ENCODE measurements at places on chromosomes 6 and 20.

GRCh38 chr20:56358600-56359211, at the start of gene FAM210B:
Gene FAM210B, plus strand, starts transcription at chr20:56358974. Its CDS starts 32 bp downstream, at chr20:56359006.
- peak; percentile 93 for DNase-seq

- no peak for DNase-seq
These were observed 92.6 kb downstream of the COL19A1 start for GRCh38 chr6:69958978-69959377.

DNA sequence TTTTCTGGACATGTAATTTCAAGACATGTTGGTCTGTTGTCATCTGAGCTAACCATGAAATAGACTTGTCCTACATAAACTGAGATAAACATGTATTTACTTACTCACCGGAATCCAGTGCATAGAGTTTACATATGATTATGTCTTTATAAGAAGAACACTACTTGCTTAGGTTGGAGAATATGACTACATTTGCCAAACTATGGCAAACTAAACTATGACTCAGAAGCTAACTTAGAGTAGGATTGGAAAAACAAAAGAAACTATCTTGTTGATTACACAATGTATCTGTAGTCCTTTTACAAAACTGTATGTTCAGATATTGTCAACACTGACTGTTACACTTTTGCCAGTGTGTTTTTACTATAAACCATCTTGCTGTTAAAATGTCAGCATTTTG, 113.3 kb downstream of the CRYBG1 start:
- DNase-seq, result no peak

DNA sequence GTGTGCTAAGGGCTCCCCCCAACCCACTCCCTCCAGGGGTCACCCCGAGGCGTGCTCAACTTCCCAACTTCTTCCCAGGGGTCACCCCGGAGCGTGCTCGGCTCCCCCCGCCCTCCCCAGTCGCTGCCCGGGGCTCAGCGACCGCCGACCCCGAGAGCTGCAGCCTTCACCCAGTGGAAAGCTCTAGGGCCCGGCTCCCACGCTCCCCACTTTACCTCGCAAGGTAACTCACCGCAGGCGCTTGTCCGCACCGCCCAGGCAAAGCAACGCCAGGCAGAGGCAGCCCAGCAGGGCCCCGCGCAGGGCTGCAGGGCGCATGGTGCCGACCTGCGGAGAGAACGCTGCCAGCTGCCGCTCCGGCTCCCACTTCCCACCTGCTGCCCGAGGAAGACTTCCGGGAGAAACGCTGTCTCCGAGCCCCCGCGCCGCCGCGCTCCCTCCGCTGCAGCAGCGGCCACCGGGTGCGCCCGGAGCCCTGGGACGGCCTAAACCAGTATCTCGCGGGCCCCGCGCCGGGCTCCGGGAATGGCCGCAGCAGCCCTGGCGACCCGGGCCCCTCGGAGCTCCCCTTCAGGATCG, 396 bp downstream of the RNASET2 start:
- peak; percentile 53 for DNase-seq

DNA sequence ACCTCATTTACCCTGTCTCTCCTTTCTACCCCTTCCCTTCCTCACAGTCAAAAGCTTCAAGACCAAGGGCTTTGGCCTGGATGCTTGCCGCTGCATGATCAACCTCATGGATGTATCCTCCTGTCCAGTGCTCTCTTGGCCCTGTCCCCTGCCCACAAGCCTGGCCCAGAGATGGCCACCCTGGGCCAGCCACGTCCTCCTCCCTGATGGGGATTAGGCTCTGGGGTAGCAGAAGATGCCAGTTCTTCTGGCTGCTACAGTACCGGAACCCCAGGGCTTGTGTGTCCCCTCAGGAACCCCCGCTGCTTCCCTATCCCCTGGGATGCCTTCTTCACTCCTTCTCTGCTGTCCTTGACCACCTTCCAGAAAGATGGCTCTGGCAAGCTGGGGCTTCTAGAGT, 22.3 kb downstream of the CAPN11 start:
- no peak for DNase-seq

DNA sequence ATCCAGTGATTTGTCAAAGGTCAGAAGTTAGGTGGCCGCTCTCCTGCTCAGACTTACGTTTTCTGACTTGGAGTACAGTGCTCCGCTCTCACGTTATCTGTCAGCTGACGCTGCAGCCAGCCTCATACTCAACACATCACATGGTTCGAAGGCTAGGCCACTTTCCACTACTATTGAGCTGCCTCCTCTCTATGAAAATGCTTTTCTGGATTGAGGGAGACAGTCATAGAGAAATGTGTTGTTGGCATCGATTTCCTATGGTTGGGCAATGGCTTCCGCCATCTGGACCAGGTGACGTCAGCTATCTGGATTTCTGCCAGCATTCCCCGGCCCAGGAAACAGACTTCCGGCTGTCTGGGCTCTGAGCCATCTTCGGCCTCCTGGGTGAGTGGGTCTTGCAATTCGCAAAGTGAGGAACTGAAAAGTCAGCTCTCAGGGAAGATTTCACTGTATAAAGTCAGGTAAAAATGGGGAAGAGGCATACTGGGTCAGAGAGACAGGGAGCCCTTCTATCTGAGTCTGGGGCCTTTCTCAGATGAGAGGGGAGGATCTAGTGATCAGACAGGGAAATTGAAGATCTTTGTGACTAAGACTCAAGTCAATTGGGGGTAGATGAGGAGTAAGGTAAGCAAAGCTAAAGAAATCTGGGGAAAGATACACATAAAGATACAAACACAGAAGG, 37.5 kb upstream of the IER3 start:
- peak; percentile 81 for DNase-seq

DNA sequence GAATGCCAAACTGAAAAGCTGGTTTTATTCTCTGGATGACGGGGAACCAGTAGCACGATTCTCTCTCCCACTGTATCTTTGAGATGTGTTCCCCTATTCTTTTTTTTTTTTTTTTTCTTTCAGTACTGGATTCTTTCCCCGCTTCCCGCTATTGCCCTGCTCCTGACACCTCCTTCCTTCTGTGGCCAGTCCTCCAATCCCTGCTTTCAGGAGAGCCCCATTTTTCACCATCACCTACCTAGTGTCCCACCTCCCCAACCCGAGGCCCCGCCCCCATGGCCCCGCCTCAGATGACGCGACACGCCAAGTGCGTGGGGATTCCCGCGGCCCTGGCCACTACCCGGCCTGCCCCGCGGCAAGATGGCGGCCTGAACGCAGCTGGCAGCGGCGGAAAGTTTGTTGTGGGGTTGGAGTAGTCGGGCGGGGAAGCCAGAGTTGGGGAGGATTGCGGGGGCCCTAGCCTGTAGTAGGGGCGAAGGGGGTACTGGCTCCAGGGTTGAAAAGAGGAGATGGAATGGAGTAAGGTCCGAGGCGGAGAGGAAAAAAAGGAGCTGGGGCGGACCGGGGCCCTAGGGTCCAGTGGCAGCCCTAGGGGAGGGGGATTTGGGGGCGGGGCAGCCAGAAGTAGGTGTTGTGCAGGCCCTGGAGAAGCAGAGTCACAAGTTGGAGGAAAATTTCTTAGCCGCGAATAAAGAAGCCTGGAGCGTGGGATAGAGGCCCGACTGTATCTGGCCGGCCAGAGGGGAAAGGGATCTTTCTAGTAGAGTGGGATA, at the start of gene TJAP1:
TSS of gene TJAP1 (plus strand) at position 336 of the 773 bp plus-strand sequence. CDS start 21,432 bp downstream, outside the sequence.
- DNase-seq, result peak; percentile 85

DNA sequence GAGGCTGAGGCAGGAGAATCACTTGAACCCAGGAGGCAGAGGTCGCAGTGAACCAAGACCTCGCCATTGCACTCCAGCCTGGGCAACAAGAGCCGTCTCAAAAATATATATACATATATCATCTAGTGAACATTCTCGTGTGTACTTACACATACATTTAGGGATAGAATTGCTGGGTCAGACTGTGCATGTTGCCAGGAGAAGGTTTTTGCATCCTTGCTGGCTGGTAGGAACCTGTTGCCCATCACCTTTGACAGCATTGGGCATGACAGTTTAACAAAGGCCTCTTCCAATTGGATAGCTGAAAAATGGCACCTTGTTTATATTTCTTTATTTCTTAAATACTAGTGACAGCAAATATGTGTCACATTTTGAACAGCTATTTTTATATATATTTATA, 5.4 kb downstream of the AAR2 start:
- no peak for DNase-seq

- DNase-seq, result no peak
These were observed 40.9 kb downstream of the PTPRA start for GRCh38 chr20:2914160-2914559.

DNA sequence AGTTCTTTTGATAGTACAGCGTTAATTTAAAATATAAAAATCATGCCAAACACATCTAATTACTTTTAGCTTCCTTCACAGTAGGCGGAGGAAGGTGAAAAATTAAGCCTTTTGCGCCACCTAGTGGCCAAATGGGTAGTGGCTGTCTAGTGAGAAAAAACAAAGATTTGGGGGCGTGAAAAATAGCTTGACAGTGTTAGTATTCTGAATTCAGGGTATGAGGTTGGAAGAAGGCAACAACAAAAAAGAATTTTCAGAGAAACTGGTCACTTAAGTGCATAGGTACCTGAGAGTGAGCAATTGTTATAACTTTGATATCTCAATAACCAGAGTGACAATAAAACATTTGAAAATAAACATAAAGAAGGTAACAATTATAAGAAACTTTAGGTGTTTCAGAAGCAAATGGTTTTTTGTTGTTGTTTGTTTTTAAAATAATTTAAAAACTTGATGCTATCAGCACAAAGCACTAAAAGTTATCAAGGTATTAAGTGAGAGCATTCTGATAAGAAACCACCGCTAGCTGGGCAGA, 14.3 kb downstream of the PSMB9 start:
- DNase-seq, result peak; percentile 35

GRCh38 chr6:39130691-39131090, 15.7 kb upstream of the SAYSD1 start:
- DNase-seq, result no peak

GRCh38 chr20:4068708-4069107, 53.4 kb upstream of the RNF24 start:
- no peak for DNase-seq

DNA sequence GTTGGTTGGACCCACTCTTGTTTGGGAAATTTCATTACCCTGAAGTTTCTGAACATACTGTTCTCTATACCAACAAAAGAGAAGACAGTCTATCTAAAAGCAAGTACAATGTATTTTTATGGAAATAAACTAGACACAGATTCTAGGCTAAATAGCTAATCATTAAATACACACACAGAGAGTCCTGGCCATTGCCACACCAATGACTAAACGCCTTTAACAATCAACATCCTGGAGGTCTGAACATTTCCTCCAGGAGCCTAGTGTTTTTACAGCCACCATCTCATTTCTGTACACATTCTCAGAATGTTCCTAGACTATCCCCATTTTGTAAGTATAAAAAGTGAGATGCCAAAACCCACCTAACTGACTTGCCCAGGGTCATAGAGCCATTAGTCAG, 141.6 kb upstream of the RREB1 start:
- no peak for DNase-seq

- DNase-seq, result no peak
These were observed 52.7 kb downstream of the DLL1 start for GRCh38 chr6:170237999-170238740.

DNA sequence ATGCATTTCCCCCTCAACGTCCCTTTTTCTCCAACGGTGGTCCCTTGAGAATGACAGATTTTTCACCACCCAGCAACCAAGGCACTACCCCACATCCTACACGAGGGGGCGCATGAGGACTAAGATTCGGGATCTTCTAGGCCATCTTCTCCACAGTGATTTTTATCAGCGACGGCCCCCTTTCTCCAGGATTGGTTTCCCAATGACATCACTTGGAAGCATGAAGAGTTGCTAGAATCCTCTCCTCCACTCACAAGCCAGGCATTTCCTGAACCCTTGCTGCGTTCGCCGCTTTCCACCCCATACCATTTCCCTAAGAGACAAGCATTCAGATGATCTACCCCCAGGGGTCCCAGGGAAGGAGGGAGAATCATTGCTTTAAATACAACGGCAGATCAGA, 252.0 kb downstream of the HIVEP2 start:
- DNase-seq, result peak; percentile 50

DNA sequence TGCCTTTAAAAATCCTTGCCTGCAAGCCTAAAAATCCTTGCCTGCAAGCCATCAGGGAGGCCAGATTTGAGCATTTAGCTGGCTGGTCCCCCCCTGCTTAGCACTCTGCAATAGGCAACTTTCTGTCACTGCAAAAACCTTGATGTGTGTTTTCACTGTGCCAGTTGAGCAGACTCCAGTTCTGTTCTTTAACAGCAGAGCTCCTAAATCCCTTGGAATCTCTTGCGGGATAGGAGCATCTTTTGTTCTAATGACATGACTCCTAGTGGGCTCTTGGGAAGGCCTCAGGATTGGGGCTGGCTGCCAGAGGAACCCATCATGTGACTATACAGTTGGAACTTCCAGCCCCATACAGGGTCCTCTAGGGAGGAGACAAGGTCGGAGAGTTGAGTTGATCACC, 50.4 kb downstream of the FAM184A start:
- no peak for DNase-seq

DNA sequence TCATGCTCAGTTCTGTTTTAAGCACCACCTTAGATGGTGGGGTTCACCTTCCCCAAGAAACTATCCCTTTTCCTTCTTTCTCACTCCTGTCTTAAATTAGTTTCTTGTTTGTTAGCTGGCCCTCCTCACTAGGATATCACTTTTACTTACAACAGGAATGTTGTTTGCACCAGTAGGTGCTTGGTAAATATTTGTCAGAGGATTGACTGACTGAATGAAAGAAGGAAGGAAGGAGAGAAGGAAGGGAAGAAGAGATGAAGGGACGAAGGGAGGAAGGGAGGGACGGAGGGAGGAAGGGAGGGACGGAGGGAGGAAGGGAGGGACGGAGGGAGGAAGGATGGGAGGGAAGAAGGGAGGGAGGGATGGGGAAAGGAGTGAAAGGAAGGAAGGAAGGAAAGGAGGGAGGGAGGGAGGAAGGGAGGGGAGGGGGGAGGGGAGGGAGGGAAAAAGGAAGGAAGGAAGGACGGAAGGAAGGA, 505 bp upstream of the KCNK15 start:
- DNase-seq, result no peak

DNA sequence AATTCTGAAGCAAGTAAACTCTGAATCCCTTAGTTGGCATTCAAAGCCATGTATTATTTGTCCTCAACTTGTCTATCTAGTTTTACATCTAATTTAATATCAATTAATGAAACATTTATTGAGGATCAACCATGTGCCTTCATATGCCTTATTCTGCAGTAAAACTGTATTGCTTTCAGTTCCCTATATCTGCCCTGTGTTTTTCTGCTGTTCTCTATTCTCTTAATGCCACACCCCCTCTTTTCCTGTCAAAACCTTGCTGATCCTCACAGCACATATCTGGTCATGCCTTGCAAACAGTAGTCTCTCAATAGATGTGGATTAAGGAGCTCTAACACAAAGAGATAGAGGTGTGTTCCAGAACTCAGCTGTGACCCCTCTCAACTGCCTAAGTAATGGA, 2.0 kb downstream of the FIG4 start:
- DNase-seq, result no peak

DNA sequence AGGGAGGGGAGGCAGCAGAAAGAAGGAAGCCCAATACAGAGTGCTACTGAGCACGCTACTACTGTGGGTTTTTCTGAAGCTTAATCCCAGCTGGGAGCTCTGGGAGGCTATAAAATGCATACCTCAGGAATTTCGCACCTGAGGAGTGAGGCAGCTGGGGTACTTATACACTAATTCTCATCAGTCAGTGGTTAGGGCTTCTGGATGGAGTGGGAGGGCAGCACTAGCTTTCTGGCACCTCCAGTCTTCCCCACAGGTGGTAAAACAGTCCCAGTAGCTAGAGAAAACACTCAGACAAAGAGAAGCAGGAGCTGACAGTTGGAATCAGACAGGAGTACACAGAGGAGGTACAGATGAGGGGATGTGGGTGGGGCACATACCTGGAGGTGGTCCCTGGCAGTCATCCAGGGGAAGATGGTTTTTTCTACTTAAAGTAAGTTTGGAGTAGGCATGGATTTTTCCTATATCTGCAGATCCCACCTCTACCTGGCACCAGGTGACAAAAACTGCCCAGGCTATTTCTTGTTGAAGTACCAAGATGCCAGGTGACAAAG, 37.8 kb downstream of the CPXM1 start:
- DNase-seq, result no peak

Data from hepatic stellate cell (primary cell).